ENCODE measurements at places on chromosomes 1 and 21.

GRCh38 chr1:167289075-167289442 is 68.4 kb downstream of the POU2F1 start:
- no peak for DNase-seq

DNA sequence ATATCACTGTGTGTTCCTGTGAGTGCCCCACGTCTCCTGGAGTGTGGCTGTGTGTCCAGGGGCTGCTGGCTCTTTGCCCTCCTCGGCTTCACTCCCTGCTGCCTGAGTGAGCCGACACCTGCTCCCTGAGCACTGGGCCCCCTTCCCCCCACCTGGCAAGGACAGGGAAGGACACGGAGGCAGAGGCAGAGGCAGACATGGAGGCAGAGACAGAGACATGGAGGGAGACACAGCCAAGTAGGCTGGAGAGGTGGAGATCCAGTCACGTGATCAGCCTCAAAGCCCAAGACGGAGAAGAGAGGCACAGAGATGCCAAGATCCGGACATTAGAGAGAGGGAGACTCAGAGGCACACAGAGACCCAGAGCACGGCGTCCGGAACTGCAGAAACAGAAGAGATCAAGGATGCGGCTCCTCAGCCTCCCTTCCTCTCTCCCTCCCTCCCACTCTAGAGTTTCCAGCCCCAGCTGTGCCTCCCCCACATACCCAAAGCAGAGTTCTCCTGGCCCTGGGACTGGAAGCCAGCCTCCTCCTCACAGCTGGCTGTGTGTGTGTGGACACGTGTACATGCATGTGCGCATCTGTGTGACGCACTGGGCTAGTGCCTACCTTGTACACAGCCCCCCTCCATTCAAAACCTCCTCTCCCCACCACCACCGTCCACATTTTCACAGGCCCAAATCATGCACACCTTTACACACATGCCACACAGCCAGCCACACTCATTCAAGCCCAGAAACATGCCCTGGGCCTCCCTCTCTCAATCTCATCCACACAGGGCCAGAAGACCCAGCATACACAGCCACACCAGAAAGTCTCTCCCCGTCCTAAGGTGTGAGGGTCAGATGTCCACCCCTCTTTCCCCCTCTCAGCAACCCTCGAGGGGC is 39.1 kb upstream of the WASF2 start:
- peak; percentile 94 for DNase-seq

DNA sequence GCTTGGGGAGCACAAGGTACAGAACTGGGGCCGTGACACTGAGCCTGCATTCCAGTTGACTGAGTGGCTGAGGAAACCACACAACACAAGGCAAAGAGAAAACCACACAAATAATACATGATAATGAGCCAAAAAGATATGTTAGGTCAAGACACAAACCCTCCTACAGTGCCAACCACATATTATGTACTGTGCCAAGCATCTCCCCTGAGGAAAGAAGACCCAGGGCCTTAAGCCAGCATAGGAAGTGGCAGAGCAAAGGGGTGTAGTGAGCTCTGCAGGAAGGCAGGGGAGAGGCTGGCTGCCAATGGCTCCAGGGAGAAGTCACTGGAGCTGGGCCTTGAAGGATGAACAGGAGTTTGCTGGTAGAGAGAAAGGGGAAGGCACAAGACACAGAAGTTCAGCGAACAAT is 28.2 kb downstream of the CTNNBIP1 start:
- DNase-seq = no peak

- peak; percentile 0 for DNase-seq
Measured at GRCh38 chr1:17193222-17194132, 11.5 kb upstream of the PADI1 start.

- no peak for DNase-seq
Measured at GRCh38 chr1:26378879-26379251, 6.3 kb upstream of the ZNF683 start.

GRCh38 chr1:31961536-31961935 is 23.4 kb upstream of the PTP4A2 start:
- no peak for DNase-seq

Data from omental fat pad (tissue), 4 donors.